Transverse colon (tissue), 4 donors: ENCODE measurements at places on chromosomes 13 and 19. TPM values are rescaled to one million over a fixed set of nuclear protein-coding genes. Genes with fewer than 3 reads are reported as not detected.

DNA sequence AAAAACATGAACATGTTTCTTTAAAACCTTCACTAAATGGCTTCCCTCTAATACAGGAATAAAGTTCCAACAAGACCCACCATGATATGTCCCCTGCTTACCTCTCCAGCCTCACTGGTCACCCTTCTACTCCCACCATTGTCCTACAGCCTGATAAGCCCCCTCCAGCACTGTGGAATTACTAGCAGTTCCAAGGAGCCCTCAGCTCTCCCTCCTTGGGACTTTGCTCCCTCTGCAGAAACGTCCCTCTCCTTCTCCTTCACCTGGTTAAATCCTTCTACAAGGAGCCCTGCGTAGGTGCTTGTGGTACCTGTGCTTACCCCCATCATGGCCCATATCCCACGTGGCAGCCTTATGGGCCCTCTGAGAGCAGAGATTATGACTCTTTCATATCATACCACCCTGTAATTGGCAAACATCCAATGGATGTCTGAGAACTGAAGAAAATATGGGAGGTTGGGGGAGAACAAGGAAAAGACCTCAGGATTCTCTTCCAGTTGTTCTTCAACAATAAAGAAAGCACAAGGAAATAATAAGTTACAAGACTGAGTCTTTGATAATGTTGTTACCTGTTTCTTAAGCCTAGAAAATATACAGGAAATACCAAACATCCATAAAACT is 26.1 kb upstream of the DOCK9 start:
- H3K36me3 ChIP-seq: no peaks in the 10 kb centered on the region
- no peak overlapping the region for H3K27ac ChIP-seq
- no peaks in the 10 kb centered on the region for H3K27me3 ChIP-seq
- no peak overlapping the region for H3K4me3 ChIP-seq

DNA sequence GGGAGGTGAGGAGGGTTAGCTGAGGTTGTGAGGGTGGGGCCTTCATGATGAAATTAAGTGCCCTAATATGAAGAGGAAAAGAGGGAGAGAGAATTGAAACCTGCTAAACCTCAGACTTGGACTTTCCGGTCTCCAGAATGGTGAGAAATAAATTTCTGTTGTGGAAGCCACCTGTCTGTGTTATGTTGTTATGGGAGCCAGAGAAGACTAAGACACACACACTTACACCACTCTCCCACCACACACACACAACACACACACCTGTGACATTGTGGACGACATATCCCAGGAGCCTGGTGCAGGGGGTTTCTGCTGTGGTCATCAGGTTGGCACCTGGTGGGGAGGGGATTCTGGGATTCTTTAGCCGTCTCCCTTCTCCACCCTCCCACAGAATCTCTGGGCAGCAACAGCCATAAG is 14.0 kb downstream of the KLK4 start:
- H3K4me3 ChIP-seq: no peak overlapping the region
- H3K36me3 ChIP-seq: no peaks in the 10 kb centered on the region
- H3K27me3 ChIP-seq: peaks cover 8% of the 10 kb centered on the region
- DNase-seq: no peak
- no peak overlapping the region for H3K27ac ChIP-seq

- no peaks in the 10 kb centered on the region for H3K36me3 ChIP-seq
- no peaks in the 10 kb centered on the region for H3K27me3 ChIP-seq
- no peaks in the 10 kb centered on the region for H3K4me1 ChIP-seq
These were observed 744.1 kb downstream of the UQCRFS1 start for GRCh38 chr19:28468701-28469459.

DNA sequence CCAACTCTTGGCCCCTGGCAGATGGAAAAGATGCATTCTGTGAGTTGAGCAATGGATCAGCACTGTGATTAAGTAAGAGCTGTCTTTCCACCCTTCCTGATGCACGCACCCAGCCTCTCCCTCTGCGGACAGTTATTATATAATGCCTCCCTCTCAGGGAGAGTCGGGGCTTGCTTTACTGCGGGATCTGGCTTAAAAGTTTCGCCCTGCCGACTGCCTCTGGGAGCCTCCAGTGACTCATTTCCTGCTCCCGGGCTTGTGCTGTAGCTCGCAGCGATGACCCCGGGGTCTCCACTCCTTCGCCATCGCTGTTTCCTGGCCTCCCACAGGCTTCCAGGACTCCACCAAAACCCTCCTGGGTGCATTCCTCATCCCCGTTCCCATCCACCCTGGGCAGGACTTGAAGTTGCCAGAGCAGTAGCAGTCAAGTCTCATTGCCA is 107.4 kb upstream of the SLC7A1 start:
- H3K36me3 ChIP-seq: no peaks in the 10 kb centered on the region
- H3K4me1 ChIP-seq: no peaks in the 10 kb centered on the region
- no peak overlapping the region for H3K4me3 ChIP-seq
- DNase-seq: no peak

DNA sequence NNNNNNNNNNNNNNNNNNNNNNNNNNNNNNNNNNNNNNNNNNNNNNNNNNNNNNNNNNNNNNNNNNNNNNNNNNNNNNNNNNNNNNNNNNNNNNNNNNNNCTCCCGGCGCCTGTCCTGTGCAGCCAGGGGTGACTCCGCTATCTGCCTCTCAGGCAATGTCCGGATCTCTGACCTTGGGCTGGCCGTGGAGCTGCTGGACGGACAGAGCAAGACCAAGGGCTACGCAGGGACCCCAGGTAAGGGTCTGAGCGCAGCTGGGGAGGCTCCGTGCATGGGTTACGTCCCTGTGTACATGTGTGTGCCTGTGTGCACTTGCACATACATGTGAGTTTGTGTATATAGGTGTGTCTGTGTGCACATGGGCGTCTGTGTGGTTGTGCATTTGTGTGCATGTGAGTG is 36.1 kb upstream of the TMEM255B start:
- no peak overlapping the region for H3K4me3 ChIP-seq
- H3K4me1 ChIP-seq: peaks cover 4% of the 10 kb centered on the region
- H3K27ac ChIP-seq: no peak overlapping the region
- DNase-seq: no peak

GRCh38 chr19:19537075-19538048 is 703 bp upstream of the CILP2 start:
- peaks cover 16% of the 10 kb centered on the region for H3K4me1 ChIP-seq
- no peak for DNase-seq
- H3K36me3 ChIP-seq: no peaks in the 10 kb centered on the region
- H3K27ac ChIP-seq: no peak overlapping the region
- H3K27me3 ChIP-seq: peaks cover 59% of the 10 kb centered on the region
- H3K4me3 ChIP-seq: no peak overlapping the region

- DNase-seq: no peak
- H3K36me3 ChIP-seq: no peaks in the 10 kb centered on the region
- no peak overlapping the region for H3K4me3 ChIP-seq
- no peaks in the 10 kb centered on the region for H3K4me1 ChIP-seq
- H3K27me3 ChIP-seq: no peaks in the 10 kb centered on the region
These were observed 19.3 kb downstream of the FBXO17 start for GRCh38 chr19:38956264-38956663.

DNA sequence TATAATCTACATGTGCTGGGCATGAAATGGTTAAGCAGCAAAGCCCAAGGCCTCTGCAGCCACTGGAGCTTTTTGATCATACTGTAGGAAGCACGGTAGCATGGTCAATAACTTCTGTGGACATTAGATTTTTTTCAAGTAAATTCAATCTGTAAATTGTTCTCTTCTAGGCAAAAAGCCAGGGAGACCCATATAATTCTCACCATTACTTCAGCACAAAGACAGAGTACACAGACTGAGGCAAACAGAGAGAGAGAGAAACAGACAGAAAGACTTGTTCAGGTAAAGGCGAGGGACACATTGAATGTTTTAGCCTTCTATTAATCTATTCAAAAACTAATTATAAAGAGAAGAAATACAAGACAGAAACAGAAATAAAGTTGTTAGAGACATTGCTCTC is 349.4 kb downstream of the RFC3 start:
- no peaks in the 10 kb centered on the region for H3K36me3 ChIP-seq
- H3K27ac ChIP-seq: no peak overlapping the region
- no peak for DNase-seq
- H3K4me3 ChIP-seq: no peak overlapping the region

DNA sequence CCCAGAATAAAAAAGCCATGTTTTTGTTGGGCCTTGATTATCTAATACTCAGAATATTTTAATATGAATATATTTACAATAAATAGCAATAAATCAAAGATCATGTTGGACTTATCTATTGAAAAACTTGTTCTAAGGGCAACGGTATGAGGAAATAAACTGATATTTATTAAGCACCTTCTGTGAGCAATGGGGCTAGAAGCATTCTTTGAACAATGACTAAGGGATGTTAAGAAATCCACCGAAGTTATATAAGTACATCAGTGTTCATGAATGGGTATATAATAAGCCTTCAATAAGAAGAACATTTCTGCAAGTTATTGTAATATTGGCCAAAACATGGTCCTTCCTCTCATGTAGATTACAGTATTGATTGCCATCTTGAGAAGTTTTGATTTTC is 221.8 kb downstream of the OXGR1 start:
- H3K36me3 ChIP-seq: no peaks in the 10 kb centered on the region
- no peak overlapping the region for H3K4me3 ChIP-seq
- no peak for DNase-seq

GRCh38 chr13:53622456-53622855 is 593.8 kb downstream of the OLFM4 start:
- no peak for DNase-seq
- H3K27ac ChIP-seq: no peak overlapping the region
- H3K4me3 ChIP-seq: no peak overlapping the region
- H3K36me3 ChIP-seq: no peaks in the 10 kb centered on the region
- H3K4me1 ChIP-seq: no peaks in the 10 kb centered on the region
- no peaks in the 10 kb centered on the region for H3K27me3 ChIP-seq

GRCh38 chr13:40961214-40961613 is 57.9 kb downstream of the ELF1 start:
- H3K4me3 ChIP-seq: no peak overlapping the region
- H3K27ac ChIP-seq: peak overlapping the region; percentile 29
- DNase-seq: no peak
- no peaks in the 10 kb centered on the region for H3K27me3 ChIP-seq
- no peaks in the 10 kb centered on the region for H3K36me3 ChIP-seq

DNA sequence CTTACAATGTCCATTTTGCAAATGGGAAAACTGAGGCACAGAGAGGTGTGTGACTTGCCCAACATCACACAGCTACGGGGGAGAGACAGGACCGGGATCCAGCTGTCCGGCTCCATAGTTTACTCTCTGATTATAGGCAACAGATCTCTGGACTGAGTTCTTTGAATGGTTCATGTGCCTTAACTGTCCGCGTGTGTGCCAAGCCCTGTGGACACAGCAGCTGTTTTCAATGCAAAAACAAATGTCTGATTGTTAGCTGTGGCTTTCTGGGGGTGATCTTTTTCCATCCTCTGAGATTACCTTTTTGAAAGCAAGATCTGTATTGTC is 94.1 kb downstream of the KL start:
- peaks cover 38% of the 10 kb centered on the region for H3K4me1 ChIP-seq
- DNase-seq: no peak
- H3K36me3 ChIP-seq: peaks cover 8% of the 10 kb centered on the region
- no peaks in the 10 kb centered on the region for H3K27me3 ChIP-seq
- H3K4me3 ChIP-seq: no peak overlapping the region

DNA sequence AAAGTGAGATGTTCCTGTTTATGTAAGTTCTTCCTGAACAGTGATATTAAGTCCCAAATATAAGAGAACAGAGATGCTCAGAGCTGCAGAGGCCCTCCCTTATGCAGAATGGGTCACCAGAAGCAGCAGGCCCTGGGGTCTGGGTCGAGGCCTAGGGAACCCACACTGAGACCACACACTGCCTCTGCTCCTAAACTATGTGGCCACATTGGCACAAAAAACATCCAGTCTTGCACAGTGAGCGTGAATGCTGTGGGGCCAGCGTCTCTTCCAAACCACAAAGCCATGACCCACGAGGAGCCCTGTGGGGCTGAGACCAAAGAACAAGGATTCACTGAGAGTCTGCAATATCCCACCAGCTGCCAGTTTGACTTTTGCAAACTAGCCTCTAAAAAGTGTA is 23.6 kb downstream of the PROZ start:
- H3K27ac ChIP-seq: no peak overlapping the region
- H3K4me3 ChIP-seq: no peak overlapping the region
- H3K36me3 ChIP-seq: no peaks in the 10 kb centered on the region
- H3K4me1 ChIP-seq: no peaks in the 10 kb centered on the region
- H3K27me3 ChIP-seq: no peaks in the 10 kb centered on the region
- DNase-seq: no peak

DNA sequence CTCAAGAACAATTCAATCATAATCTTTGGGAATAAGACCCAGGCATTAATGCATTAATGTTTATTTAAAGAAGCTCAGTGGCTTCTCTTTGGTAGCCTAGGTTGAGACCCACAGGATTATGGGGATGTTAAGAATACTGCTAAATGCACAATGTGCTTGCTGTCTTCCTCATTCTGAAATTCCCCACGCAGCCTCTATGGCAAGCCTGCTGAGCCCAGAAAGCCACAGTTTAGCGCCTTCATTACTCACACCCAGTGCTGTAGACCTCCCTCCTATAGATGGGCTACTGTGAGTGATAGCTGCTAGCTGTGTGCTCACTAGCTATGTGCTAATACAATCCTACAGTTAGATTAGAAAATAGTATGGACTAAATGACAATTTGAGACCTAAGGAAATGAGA is 90.6 kb downstream of the TNFSF13B start:
- no peak for DNase-seq
- no peak overlapping the region for H3K27ac ChIP-seq
- H3K4me3 ChIP-seq: no peak overlapping the region
- no peaks in the 10 kb centered on the region for H3K27me3 ChIP-seq
- no peaks in the 10 kb centered on the region for H3K4me1 ChIP-seq

DNA sequence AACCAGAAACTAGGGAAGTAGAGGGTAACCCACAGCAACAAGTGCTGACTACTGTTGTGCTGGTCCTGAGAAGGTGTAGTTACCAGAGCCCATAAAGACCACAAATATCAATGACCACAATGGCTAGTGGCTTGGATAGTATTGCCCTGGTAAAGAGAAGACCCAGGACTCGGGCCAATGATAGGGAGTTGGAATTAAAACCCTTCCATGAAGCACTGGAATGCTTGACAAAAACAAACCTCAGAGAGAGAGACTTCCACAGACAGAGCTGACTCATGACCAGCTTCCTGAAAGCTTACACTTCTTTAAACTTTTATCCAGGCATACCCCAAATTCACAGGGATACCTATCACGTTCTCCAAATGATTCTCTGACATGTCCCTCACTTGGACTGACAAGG is 60.5 kb downstream of the WDR87 start:
- no peak overlapping the region for H3K27ac ChIP-seq
- H3K27me3 ChIP-seq: no peaks in the 10 kb centered on the region
- no peak for DNase-seq
- no peaks in the 10 kb centered on the region for H3K4me1 ChIP-seq

GRCh38 chr13:30742901-30743300 is 7.6 kb downstream of the ALOX5AP start:
- no peaks in the 10 kb centered on the region for H3K36me3 ChIP-seq
- no peak overlapping the region for H3K4me3 ChIP-seq
- H3K4me1 ChIP-seq: peaks cover 17% of the 10 kb centered on the region
- H3K27me3 ChIP-seq: no peaks in the 10 kb centered on the region
- DNase-seq: no peak

The HIPK4 gene
- 0.48 TPM for total RNA-seq

The CCDC194 gene
- total RNA-seq: not detected

The ZNF345 gene
- total RNA-seq: 4.1 TPM

The PCDH9 gene
- 0.37 TPM for total RNA-seq

The ZNF160 gene
- total RNA-seq: 47.0 TPM

The GRK1 gene
- not detected for total RNA-seq

The MTIF3 gene
- total RNA-seq: 27.7 TPM

The FFAR2 gene
- not detected for total RNA-seq

The C13orf42 gene
- total RNA-seq: not detected

The SLC10A2 gene
- not detected for total RNA-seq

The CD70 gene
- total RNA-seq: not detected

The KIR2DL3 gene
- not detected for total RNA-seq

The TMIGD2 gene
- total RNA-seq: not detected

The C19orf81 gene
- total RNA-seq: not detected
